ENCODE measurements at places on chromosomes 2 and 18.

GRCh38 chr2:23215016-23215415 lies 170.0 kb upstream of the KLHL29 start:
- DNase-seq = no peak

DNA sequence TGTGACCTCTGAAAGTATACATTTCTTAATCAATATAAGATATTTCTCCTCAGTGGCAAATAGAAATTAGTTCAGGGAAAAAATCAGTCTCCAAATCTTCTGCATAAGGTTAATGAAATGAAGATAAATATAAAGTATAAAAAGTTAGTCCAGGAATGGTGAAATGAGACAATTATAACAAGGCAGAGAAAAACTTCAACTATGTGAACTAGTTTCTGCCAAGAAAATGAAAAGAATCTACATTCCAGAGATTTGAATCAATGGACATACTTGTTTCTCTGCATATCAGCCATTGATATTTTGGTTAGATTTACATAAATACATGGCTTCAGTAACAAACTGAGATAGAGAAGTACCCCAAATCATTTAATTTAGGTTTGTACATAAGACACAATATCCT lies 249.0 kb downstream of the EXOC6B start:
- no peak for DNase-seq

DNA sequence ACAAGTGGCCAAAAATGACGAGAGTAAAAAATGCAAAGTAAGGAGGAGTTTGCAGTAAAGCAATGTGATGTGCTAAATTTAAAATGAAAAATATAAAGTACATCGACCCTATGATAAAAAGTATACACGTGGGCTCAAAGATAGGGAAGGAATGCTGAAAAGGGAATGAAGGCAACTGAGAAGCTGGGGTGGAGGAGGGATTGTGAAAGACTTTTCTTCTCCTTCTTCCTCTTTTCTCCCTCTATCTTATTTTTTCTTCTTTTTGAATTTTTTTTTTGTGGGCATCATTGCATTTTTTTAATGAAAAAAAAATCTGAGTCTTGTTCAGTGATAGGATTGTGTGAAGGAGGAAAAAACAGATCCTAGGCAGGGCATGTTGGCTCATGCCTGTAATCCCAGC lies 57.6 kb upstream of the STK17B start:
- DNase-seq = no peak

- DNase-seq = no peak
Observed at GRCh38 chr2:239688840-239689239, 288.0 kb upstream of the HDAC4 start.

- DNase-seq = no peak
Observed at GRCh38 chr18:27942706-27943105, 234.2 kb downstream of the CDH2 start.

DNA sequence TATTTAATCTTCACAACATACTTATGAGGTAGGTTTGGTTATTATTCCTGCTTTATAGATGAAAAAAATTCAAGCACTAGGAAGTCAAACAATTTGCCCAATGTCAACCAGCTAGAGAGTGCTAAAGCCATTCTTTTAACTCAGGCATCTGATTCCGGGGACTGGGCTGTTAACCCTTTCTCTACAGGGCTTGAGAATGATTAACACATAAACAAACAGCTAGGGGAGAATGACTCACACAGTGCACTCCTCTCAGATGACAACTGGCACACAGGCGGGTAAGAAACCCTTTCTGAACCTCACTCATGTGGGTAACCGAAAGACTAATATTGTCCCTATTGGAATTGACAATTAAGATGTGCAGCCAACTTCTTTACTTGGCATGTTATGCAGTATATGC lies 86.3 kb upstream of the FSHR start:
- DNase-seq = no peak

DNA sequence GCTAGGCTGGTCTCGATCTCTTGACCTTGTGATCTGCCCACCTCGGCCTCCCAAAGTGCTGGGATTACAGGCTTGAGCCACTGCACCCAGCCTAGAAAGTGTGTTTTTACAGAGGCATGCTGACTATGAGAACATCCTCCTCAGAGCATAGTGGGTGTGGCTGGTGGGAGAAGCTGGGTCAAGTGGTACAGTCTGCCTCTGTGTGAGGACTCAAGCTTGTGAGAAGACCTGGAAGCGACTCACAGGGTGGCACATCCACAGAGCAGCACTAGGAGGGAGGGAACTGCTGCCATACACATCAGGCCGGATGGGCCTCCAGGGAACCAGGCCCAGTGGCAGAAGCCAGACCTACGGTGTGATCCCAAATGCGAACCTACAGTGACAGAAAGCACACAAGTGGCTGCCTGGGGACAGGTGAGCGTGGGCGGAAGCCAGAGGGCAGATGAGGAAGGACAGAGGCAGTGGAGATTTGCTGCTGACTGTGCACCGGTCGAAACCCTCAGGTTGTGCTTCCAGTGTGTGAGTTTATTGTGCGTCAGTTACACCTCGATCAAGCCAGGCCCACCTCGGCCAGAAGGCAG lies 8.9 kb downstream of the ARHGEF4 start:
- no peak for DNase-seq

DNA sequence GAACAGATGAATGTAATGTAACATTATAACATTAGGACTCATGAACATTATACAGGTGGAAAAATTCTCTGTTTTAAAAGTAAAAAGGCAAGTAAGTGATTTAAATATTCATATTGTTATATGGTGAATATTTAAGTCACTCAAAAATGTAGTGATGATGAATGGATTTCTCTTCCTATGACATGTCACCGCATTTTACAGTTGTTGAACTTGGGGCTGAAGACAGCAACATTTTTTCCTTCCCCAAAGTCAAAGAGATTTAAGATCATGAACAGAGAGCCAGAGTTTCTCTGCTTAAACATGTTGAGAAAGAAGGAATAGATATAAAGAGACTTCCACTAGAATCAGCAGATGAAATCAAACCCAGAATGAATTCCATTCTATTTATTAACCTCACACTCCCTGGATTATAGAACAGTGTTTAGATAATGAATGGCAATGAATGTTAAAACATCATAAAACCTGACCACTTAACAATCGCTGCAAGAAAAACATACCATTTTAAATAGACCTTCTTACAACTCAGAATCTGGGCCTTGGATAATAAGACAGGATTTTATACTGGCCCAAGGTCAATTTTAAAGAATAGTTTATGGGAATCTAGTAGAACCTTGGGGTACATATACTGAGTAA lies 163.6 kb upstream of the SIX2 start:
- no peak for DNase-seq

- no peak for DNase-seq
Observed at GRCh38 chr2:103873716-103874351, 980.1 kb upstream of the POU3F3 start.

DNA sequence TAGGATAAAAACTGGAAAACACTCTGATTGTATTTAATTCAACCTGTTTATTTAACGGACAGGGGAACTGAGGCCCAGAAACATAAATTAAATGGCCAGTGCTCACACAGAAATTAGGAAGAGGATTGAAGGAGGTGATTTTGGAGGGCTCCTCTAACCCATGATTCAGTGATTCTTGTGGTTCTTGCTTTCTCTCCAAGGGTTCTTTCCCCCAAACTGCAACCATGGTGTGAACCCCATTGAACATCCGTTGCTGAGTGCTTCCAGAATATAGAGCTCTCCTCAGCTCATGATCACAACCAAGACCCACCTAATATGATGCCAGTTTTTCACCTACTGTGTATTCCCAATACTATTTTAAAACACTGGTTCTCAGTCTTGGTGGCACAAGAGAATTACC lies 41.4 kb downstream of the BMP10 start:
- no peak for DNase-seq

DNA sequence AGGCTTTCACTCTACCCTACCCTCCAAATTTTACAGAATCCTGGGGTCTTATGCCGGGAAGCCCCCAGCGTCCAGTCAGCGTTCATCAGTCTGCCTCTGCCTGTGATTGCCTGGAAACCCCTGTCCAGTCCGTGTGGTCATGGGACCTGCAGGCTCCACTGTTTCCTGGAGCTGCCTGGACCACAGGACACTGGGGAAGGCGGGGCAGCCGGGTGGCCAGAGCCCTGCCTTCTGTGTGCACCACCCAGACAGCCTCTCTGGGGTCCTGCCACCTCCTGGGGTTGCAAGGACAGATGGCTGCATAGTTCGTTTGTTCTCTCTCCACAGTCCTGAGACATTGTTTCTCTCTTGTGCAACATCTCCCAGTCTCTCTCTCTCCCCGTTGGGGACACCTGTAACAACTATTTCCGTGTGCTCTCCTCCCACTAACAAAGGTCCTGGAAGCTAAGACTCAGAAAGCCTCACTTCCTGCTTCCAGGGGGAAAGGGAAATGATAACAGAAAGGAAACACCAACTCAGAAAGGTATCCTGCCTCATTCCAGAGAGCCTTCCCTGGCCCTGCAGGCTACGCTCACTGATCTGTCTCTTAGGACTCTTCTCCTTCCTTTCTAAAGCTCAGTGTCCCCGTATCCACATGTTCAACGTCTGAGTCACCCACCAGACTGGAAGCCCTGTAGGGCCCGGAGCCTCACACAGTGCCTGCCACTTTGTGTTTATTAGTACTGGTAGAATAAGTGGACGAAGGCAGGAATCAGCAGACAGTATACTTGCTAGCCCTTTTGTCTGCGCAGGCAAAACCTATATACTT lies 192.8 kb upstream of the RAB12 start:
- DNase-seq = no peak

DNA sequence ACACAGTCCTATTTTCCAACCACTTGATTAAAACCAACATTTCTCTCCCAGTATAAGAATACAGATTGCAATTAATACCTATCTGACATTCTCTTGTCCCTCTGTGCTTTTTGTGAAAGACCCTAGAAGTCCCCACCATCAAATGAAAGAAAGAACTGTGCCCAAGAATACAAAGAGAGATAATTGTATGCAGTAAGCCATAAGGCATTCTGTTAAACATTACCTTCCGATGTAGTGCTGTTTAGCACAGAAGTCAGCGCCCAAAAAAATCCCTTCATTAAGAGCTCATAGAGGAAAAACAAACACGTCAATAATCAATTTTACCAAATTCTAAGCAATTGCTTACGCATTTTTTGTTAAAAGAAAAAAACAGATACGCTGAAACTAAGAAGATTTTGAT lies 41.1 kb downstream of the ZNF516 start:
- DNase-seq = no peak

- no peak for DNase-seq
Observed at GRCh38 chr2:133753665-133754064, 185.4 kb upstream of the NCKAP5 start.

- DNase-seq = no peak
Observed at GRCh38 chr18:6874315-6874714, 144.8 kb downstream of the ARHGAP28 start.

DNA sequence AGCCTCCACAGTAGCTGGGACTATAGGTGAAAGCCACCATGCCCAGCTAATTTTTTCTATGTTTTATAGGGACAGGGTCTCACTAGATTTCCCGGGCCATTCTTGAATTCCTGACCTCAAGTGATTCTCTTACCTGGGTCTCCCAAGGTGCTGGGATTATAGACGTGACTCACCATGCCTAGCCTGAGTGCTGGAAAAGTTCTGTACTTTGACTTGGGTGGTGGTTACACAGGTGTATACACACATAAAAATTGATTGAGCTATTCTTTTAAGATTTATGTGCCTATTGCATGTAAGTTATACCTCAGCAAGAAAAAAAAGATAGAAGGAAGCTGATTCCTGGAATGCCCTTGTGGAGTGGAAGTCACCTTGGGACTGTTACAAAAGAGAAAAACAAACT lies 34.8 kb upstream of the KCNF1 start:
- DNase-seq = no peak

GRCh38 chr18:73939391-73939790 lies 208.2 kb downstream of the FBXO15 start:
- DNase-seq = no peak

- no peak for DNase-seq
Observed at GRCh38 chr2:134934150-134934549, 15.5 kb downstream of the CCNT2 start.

DNA sequence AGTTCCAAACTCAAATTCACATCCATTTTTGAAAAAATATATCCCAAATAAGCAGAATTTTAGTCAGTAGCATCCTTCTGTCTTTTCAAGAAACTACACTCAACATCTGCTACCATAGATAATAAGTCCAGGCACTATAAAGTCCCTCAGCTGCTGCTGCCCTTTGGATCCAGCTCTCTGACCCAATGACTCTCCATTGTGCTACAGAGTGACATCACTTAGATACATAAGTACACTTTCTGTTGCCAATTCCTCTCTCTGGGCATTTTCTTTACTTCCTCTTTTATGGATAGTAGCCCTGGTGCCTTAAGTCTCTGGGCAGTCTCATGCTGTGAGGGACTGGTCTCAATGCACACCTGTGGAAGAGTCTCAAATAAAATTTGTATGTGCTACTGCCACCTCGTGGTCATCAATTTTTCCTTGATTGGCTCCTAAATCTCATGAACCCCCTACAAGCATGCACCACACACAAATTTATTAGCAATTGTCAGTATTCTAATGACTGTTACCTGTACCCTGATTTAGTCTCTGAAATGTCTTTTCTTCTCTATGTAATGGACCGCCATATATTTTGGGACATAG lies 219.2 kb downstream of the LRP1B start:
- DNase-seq = no peak

DNA sequence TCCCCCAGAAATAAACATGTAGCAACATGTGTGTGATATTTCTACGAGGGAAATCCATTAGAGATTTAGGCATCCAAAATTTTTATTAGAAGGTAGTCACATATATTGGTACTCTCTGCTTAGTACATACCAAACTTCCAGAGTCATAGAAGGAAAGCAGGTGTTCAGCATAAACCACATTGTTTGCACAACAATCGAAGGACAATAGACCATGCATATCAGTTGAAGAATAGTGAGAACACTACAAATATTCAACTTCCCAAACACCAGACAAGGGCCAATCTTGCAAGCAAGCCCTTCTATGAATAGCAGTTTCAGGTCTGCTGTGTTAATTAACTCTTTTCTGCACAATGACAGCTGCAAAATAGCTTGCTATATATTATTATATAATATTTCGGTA lies 702.2 kb downstream of the ERBB4 start:
- no peak for DNase-seq

GRCh38 chr2:98040331-98040939 lies 44.7 kb upstream of the TMEM131 start:
- no peak for DNase-seq

DNA sequence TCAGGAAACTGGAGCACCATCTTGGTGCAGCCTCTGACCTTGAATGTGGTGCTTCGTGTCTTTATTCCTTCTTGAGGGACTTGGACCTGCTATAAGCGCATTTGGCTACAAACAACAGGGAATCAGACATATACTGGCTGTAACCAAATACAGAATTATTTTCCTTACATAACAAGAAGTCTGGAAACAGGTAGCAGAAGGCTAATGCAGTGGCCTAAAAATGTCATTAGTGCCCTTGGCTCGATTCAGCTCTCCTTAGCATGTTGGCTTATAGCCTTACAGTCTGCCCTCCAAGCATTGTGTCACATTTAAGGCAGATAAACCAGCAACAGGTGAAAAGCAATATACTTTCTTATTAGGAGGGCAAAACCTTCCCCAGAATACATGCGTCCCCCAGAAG lies 655.4 kb downstream of the XIRP2 start:
- no peak for DNase-seq

All from stimulated activated CD4-positive, alpha-beta T cell treated with anti-CD3 and anti-CD28 coated beads, Interleukin-12 subunit alpha, Interleukin-12 subunit beta, amount 100 ng/mL, for 48 hours (primary cell).